ENCODE measurements at places on chromosomes 7 and 10. TPM values are rescaled to one million over a fixed set of nuclear protein-coding genes. Genes with fewer than 3 reads are reported as not detected.

DNA sequence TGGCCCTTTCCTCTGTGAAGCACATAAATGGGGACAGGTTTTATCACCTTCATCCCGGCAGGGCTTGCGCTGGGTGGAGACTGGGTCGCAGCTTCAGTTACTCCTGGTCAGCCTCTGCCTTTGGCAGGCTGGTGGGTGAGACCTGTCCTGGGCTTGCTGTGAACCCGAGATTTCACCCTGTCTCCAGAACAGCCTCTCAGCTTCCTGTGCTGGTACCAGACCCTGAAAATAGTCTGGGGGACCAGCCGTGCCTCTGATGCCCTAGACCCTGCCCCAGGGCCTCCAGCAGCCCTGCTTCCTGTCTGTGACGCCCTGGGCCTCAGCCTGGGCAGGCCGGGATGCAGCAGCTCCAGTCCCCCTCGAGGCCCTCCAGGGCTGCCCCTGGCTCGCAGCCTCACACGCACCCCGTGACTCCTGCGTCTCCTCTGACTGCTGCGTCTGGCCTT, 13.2 kb upstream of the PWWP2B start:
- no peak for DNase-seq

GRCh38 chr7:153422291-153423209, 629.6 kb upstream of the DPP6 start:
- DNase-seq, result no peak

GRCh38 chr7:128122576-128123290, 91.5 kb upstream of the LRRC4 start:
- no peak for DNase-seq

- DNase-seq, result no peak
Observed at GRCh38 chr7:108863227-108863848, 293.7 kb downstream of the DNAJB9 start.

- no peak for DNase-seq
Observed at GRCh38 chr10:63711361-63711760, 190.2 kb downstream of the REEP3 start.

DNA sequence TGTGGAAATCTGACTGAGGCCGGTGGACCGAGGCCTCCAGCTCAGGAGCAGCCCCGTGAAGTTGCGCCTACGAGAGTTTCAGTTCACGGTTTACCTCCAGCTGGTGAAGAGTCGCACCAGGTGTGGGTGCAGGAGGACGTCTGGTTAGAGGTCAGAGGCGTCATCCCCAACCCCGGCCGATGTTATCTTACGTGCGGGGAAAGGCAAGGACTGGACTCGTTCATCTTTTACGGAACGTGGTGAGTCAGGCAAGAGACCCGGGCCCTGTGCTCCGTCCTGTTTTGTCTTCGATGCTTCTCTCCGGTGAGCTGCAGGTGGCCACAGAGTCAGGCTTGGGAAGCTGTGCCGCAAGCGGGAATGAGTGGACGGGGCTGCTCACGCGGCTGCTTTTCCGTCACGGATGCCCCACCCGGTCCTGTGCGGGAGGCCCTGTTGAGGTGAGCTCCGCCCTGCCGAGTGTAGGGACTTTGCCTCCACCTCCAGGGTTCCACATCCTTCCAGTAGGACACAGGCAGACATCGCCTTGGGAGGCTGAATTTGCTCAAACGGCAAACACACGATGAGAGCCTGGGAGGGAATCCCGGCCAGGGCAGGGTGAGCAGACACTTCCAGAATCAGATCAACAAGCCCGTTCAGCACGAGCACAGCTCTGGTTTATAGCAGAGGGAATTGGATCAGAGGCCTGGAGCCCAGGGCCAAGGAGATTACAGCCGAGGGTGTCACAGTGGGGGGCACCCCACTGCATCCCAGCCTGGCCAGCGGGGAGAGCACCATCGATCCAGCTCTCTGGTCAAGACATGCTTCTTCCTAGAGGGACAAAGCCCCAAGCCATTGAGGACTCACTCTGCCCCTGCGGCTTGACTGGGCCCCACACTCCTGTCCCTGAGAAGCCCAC, 50.1 kb upstream of the INPP5A start:
- DNase-seq, result no peak

DNA sequence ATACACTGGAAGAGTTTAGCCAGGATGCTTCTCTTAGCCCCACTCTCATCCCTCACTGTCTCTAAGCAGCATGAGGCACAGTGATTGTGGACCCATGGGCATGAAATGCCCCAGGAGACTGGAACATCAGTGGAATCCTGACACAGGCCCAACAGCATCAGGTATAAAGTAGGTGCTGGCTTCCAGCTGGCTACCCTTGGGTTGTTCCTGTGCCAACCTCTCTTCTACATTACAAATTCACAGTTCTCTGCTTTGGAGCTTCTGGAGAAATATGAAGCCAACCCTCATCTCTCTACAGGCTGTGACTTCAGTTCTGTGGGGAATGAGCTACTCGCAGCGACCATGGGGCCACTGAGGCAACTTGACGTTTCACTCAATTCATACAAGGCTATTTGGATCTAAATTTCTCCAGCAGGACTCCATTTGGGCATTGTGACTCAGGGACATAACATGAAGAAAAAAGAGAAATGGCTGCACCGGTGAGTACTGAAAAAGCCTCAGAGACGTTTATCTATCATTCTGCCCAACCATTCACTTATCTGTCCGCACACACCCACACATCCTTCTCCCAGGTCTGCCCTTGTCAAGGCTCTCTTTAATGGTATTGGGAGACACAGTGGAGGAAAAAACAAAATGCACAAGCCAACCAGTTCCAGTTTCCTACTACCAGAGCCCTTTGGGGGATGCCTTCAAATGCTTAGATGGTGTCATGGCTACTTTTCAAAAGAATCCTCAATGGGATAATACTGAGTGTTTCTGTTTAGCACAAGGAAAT, 35.4 kb upstream of the TM9SF3 start:
- no peak for DNase-seq

- DNase-seq, result no peak
Observed at GRCh38 chr10:50316695-50317648, 65.7 kb upstream of the ASAH2 start.

DNA sequence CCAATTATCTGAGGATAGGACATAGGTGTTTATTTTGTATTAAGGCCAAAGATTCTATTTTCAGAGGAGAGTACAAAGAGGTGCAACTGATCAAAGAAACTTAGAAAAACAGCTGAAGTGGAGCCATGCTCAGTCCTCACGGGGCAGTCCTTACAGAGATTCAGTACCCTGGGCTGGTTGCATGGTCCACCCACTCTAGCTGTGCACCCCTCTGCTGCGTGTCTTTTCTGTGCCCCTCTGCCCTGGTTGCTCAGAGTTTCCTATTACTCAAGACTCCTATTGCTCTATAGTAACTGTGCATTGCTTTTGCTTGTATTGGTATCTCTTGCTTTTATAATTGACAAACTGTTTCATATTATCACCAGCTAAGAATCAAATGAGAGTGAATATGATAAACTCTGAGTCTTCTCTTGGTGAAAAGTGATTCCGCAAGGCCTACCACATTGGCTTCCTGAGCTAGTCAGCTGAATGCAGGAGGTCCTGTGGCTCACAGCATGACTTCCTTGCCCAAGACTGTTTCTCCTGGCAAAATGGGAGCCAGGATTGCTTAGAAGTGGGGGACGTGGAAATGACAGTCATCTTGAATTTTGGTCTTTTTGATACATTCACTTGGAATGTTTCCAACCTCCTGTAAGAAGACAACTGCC, 137.0 kb downstream of the GLCCI1 start:
- no peak for DNase-seq

- no peak for DNase-seq
Observed at GRCh38 chr7:142352543-142352942, 94.7 kb upstream of the PRSS58 start.

DNA sequence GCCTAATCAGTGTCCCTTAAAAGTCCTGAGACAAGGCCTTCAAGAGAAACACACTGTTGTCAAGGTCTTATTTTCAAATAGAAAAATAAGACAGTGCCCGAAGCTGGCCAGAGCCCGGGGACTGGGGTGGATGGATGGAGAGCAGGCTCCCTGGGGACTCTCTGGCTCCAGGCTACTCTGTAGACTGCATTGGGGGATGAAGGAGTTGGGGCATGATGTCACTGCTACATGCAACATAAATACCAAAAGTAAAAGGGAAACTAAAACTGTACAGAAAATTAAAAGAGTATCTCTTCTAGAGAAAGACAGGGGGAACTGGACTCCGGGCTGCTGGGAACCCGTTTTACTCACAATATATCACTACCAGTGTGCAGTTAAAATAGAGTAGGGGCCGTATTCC, 629.8 kb downstream of the KCNMA1 start:
- DNase-seq, result no peak

DNA sequence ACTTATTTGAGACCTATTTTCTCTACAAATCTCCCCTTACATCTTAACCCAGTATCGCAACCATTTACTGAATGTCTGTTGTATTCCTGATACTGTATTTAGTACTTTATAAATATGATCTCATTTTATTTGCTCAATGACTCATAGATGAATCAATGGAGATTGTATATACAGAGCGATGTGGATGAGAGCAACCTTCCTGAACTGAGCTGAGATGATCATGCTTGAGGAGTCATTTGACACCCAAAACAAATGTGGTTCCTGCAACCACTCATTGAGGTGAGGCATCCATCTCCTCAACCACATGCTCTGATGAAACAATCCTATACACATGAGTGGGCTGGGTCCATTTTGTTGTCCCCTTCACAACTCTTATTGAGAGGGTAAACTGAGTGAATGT, 250.0 kb downstream of the CDC14C start:
- no peak for DNase-seq

- DNase-seq, result peak; percentile 13
Observed at GRCh38 chr10:1199897-1200721, 143.9 kb downstream of the WDR37 start.

- no peak for DNase-seq
Observed at GRCh38 chr10:32411797-32412498, 34.0 kb upstream of the CCDC7 start.

DNA sequence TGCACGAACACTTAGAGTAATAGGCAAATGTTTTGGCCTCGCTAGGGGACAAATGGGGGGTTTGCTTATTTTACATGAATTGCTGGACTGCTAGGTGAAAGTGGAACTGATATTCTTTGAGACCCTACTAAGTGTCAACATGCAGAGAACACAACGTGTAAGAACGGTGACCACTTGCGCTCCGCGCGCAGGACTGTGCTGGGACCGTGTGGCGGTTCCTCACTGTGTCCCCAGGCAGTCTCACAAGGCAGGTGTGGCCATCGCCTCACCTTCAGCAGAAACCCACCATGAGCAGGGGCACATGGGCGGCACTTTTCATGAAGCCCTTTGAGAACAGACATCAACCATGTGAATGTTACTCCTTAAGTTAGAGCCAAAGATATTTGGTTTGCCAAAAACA, 27.2 kb downstream of the PTPRN2 start:
- no peak for DNase-seq

DNA sequence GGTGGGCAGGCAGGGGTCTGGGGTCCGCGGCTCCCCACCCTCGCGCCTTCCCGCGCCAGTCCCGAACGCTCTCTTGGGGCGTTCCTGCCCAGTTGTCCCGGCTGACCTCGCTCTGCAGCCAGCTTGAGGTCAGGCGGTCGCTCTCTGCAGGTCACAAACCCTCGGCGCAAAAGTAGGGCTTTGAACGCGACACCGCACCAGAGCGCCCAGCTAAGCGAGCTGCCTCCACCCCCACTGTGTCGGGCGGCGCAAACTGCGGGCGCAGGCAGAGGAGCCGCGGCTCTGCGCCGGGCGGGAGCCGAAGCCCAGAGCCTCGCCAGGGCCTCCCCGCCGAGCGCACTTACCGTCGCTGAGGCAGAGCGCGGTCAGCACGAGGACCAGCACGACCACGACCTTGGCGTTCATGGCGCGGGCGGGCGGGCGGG, 284 bp downstream of the CXCL12 start:
- DNase-seq, result peak; percentile 18

- no peak for DNase-seq
Observed at GRCh38 chr10:116732573-116732972, 9.8 kb downstream of the HSPA12A start.

DNA sequence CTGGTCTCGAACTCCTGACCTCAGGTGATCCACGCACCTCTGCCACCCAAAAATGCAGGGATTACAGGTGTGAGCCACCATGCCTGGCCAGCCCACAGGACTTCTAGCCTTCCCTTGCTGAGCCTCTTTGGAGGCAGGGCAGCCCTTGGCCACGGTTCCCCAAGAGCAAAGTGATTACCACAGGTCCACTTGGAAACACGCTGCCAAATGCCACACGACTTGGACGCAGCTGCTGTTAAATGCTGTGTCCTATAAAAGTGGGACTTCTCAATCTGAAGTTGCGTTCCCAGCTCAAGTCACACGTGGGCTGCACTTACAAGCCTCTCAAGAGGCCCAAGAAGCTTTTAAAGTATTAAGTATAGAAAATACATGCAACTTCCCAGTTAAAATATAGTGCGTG, 30.1 kb downstream of the CTBP2 start:
- no peak for DNase-seq

- DNase-seq, result no peak
Observed at GRCh38 chr7:157908006-157908782, 571.4 kb downstream of the DNAJB6 start.

GRCh38 chr7:22730066-22730710, 3.2 kb downstream of the IL6 start:
- no peak for DNase-seq

- no peak for DNase-seq
Observed at GRCh38 chr7:44937426-44937825, 41.4 kb downstream of the MYO1G start.

DNA sequence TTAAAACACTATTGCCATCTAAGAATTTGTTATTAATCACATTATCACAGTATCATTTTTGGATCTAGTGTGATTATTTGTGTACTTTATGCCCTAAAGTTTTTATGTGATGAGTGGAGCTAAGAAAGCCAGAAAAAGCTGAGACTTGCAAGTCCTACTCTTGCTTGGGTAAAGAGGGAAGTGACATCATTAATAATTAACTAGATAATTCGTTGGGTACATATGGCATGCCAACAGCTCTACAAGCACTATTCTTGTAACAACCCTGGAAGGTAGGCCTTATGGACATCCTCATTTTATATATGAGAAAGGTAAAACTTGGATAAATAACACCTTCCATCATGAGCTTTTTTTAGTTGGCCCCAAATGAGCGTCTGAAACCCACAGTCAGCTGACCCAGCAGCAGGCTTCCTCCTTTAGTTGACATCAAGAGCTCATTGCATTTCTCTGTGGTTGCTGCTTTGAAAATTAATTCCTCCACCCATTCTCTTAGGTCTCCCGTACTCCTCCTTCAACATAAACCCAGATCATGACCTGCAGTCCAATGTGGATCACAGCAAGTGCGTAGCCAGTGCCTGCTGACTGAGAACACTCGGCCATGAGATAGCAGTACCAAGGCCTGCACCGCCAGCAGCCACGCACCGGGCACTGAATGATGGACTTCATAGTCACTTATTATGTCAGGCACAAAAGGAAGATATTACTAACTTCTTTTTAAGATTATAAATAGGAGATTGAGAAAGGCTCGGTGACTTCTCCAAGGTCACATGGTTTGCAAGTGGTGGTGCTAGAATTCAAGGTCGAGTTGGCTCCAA, 292.0 kb upstream of the AOAH start:
- no peak for DNase-seq

LGI1 gene
- total RNA-seq, result 0.98 TPM

ACTR3C gene
- 29.6 TPM for total RNA-seq

CUL2 gene
- 26.3 TPM for total RNA-seq

SLC39A12 gene
- 0.15 TPM for total RNA-seq

TUBB8 gene
- total RNA-seq, result not detected

PSD gene
- total RNA-seq, result 4.2 TPM

AOAH gene
- total RNA-seq, result 46.1 TPM

MCMBP gene
- total RNA-seq, result 56.4 TPM

PRLHR gene
- total RNA-seq, result not detected

CALCR gene
- total RNA-seq, result not detected

SH2B2 gene
- 3.1 TPM for total RNA-seq

DRGX gene
- 0.16 TPM for total RNA-seq

HACD1 gene
- 16.6 TPM for total RNA-seq

ACSM6 gene
- not detected for total RNA-seq

WIPF3 gene
- total RNA-seq, result 2.3 TPM

SSC4D gene
- total RNA-seq, result 0.45 TPM

AKR1C8 gene
- total RNA-seq, result not detected

SCD gene
- 159 TPM for total RNA-seq

Data from colonic mucosa (tissue), 4 donors.